ENCODE measurements at places on chromosomes 7 and 10. TPM values are rescaled to one million over a fixed set of nuclear protein-coding genes. Genes with fewer than 3 reads are reported as not detected.

DNA sequence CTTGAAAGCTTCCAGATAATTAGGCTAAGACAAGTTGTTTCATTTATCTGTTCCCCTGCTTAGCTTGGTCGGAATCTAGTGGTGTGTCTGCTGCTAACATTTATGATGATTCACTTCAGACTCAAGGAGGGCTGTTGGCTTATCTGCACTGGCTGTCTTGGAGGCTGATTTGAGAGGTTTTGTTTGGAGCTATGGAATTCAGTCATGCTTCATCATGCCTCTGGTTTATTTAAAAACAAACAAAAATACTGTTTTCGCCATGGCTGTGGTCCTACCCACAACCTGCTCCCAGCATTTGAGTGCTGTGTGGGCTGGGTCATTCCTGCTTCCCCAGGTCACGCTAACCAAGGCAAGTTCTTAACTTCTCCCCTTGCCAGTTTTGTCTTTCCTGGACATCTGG, 11.7 kb upstream of the ARPC1B start:
- no peak overlapping the region for H3K27ac ChIP-seq
- no peak for DNase-seq
- H3K4me3 ChIP-seq = no peak overlapping the region
- H3K36me3 ChIP-seq = peaks cover 95% of the 10 kb centered on the region
- H3K4me1 ChIP-seq = no peaks in the 10 kb centered on the region
- no peaks in the 10 kb centered on the region for H3K27me3 ChIP-seq

GRCh38 chr7:26648554-26648953, 215.8 kb downstream of the SKAP2 start:
- no peak overlapping the region for H3K4me3 ChIP-seq
- no peaks in the 10 kb centered on the region for H3K27me3 ChIP-seq
- no peaks in the 10 kb centered on the region for H3K36me3 ChIP-seq

- no peak overlapping the region for H3K4me3 ChIP-seq
- no peaks in the 10 kb centered on the region for H3K27me3 ChIP-seq
- no peaks in the 10 kb centered on the region for H3K4me1 ChIP-seq
- no peak for DNase-seq
These were observed 299.4 kb downstream of the SNX13 start for GRCh38 chr7:17640730-17641377.

- no peak overlapping the region for H3K27ac ChIP-seq
- H3K27me3 ChIP-seq = no peaks in the 10 kb centered on the region
- DNase-seq = no peak
- no peaks in the 10 kb centered on the region for H3K4me1 ChIP-seq
- H3K4me3 ChIP-seq = no peak overlapping the region
These were observed 19.9 kb upstream of the INSYN2A start for GRCh38 chr10:127216274-127216673.

DNA sequence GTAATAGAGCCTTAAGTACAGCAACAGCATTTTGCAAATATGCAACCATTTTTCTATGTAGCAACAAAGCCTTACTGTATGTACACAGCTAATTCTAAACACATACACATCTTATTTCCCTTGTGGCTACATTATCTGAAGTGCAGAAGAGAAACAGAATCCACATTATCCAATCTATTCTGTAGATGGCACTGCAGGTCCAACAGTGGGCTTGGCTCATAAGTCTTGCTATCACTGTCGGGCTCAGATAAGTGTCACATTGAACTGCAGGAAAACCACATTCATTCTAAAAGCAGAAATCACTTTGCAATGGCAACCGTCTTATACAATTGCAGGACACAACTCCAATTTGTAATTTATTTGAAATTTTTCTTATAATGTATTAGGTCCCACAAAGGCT, 109.8 kb upstream of the NOBOX start:
- H3K36me3 ChIP-seq = no peaks in the 10 kb centered on the region
- no peaks in the 10 kb centered on the region for H3K27me3 ChIP-seq
- no peak overlapping the region for H3K27ac ChIP-seq
- no peak for DNase-seq
- no peak overlapping the region for H3K4me3 ChIP-seq

DNA sequence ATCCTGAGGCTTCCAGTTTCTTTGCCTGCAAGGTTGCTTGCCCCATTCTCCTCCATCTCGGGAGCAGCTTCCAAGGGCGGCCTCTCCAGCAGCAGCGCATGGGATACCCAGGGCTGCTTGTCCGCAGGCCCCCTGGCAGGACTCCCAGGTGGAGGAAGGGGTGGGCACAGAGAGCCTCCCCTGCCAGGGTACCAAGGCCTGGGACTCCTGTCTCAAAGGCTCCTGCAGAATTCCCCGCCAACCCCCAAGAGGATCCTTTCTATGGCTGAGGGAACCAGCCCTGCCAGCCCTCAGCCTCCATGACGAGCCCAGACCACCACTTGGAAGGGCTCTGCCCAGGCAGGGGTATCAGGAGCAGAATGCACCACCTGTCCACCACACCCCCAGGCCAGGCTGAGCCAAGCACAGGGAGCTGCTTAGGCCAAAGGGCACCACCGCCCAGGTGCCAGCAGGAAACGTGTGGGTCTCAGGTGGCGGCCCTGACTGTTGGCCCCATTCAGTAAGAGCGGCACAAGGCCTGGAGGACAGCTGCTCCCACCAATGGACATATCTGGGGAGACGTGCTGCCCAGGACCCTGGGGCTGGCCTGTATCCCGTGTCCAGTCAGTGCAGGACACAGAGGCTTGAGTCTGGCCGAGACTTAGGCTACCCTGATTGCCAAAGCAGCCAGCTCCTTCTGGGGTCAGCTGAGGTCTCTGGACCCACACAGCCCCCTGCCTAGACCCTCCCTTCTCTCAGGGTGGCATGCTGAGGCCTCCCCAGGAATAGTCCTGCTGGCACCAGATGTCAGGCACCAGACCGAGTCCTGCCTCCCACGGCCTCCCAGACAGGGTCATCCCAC, 33.8 kb upstream of the INPP5A start:
- DNase-seq = no peak
- H3K4me3 ChIP-seq = no peak overlapping the region

GRCh38 chr7:92567460-92567859, 22.7 kb downstream of the FAM133B start:
- no peak overlapping the region for H3K4me3 ChIP-seq
- H3K4me1 ChIP-seq = no peaks in the 10 kb centered on the region

- H3K4me3 ChIP-seq = no peak overlapping the region
- no peaks in the 10 kb centered on the region for H3K36me3 ChIP-seq
- DNase-seq = no peak
- H3K4me1 ChIP-seq = no peaks in the 10 kb centered on the region
- H3K27ac ChIP-seq = no peak overlapping the region
- no peaks in the 10 kb centered on the region for H3K27me3 ChIP-seq
These were observed 126.1 kb downstream of the AOAH start for GRCh38 chr7:36598054-36598674.

GRCh38 chr7:102253066-102253972, 33.3 kb upstream of the SH2B2 start:
- H3K27ac ChIP-seq = no peak overlapping the region
- H3K27me3 ChIP-seq = no peaks in the 10 kb centered on the region
- no peaks in the 10 kb centered on the region for H3K36me3 ChIP-seq
- no peak for DNase-seq
- no peak overlapping the region for H3K4me3 ChIP-seq
- H3K4me1 ChIP-seq = no peaks in the 10 kb centered on the region

- no peak for DNase-seq
- no peaks in the 10 kb centered on the region for H3K27me3 ChIP-seq
These were observed 201.2 kb downstream of the TCF7L2 start for GRCh38 chr10:113151190-113151666.

DNA sequence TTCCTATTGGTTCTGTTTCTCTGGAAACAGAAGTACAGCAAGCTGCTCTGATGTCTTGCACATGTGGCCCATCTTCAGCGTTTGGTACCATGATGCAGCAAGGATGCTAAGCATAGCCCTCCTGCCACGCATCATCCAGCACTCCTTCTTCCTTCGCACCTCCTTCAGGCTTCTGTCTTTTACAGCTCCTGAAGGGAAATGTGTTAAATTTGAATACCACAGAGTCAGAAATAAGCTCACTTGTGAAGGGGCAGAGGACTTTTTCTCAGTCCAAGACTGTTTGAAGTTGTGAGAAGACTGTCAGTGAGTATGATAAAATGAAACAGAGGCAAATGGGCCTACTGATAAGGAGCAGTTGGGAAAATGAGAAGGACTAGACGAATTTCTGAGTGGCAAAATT, 20.7 kb downstream of the TSPAN13 start:
- no peak for DNase-seq
- H3K4me3 ChIP-seq = no peak overlapping the region
- no peaks in the 10 kb centered on the region for H3K4me1 ChIP-seq
- no peaks in the 10 kb centered on the region for H3K27me3 ChIP-seq
- no peak overlapping the region for H3K27ac ChIP-seq

DNA sequence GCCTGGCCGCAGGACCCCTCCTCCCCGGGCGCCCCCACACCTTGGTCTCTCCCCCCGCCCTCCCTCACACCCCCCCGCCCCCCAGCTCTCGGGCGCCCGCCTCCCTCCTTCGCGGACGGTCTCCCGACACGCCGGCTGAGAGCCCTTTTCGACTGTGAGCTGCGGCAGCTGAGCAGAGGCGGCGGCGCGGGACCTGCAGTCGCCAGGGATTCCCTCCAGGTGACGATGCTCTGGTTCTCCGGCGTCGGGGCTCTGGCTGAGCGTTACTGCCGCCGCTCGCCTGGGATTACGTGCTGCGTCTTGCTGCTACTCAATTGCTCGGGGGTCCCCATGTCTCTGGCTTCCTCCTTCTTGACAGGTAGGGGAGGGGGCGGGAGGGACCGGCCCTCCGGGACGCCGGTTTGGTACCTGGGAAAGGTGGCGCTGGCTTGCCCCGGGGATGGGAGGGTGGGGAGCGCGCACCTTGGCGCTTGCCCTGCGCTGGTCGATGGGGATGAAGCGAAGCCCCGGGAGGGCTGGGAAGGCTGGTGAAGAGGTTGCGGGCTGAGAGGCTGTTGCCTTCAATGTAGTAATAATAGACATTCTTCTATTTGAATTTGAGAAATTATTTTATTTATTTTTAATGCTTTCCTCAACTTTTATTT, at the start of gene BMPER:
Gene BMPER (plus strand): TSS at position 151 of the 644 bp plus-strand sequence. CDS start 75 bp downstream, at position 226.
- no peaks in the 10 kb centered on the region for H3K36me3 ChIP-seq
- no peaks in the 10 kb centered on the region for H3K4me1 ChIP-seq
- H3K27me3 ChIP-seq = peaks cover 3% of the 10 kb centered on the region
- DNase-seq = no peak
- peak within 1 kb of the TSS; percentile 63 for H3K27ac ChIP-seq
- H3K4me3 ChIP-seq = peak within 1 kb of the TSS; percentile 72

DNA sequence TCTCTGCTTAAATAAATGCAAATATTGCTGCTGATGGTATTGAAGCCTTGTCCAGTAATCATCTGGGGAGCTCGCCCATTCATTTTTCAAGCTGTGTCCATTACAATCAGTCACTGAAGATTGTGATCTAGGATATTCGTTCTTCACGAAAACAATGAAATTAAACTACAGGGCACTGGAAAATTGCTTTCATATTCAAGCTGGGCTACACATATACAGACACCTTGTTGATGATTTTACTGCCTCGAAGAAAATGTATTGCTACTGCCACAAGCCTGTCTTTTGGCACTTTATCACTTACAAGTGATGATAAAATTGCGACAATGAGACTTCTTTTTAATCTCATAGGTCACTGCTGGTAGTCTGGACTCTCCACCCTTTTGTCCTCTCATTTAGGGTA, 100.0 kb upstream of the MINDY3 start:
- no peaks in the 10 kb centered on the region for H3K4me1 ChIP-seq
- H3K27me3 ChIP-seq = no peaks in the 10 kb centered on the region
- H3K4me3 ChIP-seq = no peak overlapping the region
- no peak for DNase-seq
- H3K27ac ChIP-seq = no peak overlapping the region
- no peaks in the 10 kb centered on the region for H3K36me3 ChIP-seq

- no peaks in the 10 kb centered on the region for H3K27me3 ChIP-seq
- no peak overlapping the region for H3K4me3 ChIP-seq
- no peak for DNase-seq
- H3K27ac ChIP-seq = no peak overlapping the region
- no peaks in the 10 kb centered on the region for H3K4me1 ChIP-seq
These were observed 108.9 kb upstream of the CCZ1B start for GRCh38 chr7:6934981-6935380.

- peaks cover 6% of the 10 kb centered on the region for H3K27me3 ChIP-seq
- DNase-seq = no peak
- H3K4me3 ChIP-seq = no peak overlapping the region
- no peaks in the 10 kb centered on the region for H3K36me3 ChIP-seq
These were observed 115.2 kb upstream of the SFMBT2 start for GRCh38 chr10:7526017-7526400.

DNA sequence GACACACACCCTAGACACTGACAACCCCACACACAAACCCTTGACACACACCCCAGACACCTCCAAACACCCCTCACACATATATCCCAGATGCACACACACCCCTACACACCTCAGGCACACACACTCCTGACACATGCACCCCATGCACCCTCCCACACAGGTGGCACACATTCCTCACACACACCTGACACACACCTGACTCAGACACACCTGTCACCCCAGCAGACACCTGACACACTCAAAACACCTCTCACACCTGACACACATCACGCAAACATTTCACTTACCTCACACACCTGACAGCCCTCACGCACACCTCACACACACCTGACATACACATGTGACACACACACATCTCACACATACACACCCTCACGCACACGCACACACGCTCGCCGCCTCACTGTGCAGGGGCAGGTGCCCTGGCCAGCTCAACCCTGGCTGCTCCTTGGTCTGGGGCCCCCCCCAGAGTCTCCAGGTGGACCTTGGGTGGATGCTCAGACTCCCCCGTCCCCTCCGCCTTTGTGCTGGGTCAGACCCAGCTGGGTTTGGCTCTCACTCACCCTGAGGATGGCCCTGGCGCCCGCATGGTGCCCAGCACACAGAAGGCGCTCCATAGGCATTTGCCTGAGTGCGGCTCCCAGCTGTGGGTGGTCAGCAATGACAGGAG, 3.1 kb upstream of the CALY start:
- DNase-seq = no peak
- no peak overlapping the region for H3K4me3 ChIP-seq
- H3K4me1 ChIP-seq = peaks cover 5% of the 10 kb centered on the region

RET gene
- 1.2 TPM for total RNA-seq

RBP3 gene
- not detected for total RNA-seq

ITGB1 gene
- total RNA-seq = 242 TPM

OR6B1 gene
- not detected for total RNA-seq

TRPV5 gene
- total RNA-seq = not detected

KCP gene
- total RNA-seq = not detected

CDH23 gene
- 1.6 TPM for total RNA-seq

CPA4 gene
- not detected for total RNA-seq

AKR1C4 gene
- total RNA-seq = not detected

All from gastrocnemius medialis (tissue), 4 donors.